ENCODE measurements at places on chromosomes 16 and 17.

DNA sequence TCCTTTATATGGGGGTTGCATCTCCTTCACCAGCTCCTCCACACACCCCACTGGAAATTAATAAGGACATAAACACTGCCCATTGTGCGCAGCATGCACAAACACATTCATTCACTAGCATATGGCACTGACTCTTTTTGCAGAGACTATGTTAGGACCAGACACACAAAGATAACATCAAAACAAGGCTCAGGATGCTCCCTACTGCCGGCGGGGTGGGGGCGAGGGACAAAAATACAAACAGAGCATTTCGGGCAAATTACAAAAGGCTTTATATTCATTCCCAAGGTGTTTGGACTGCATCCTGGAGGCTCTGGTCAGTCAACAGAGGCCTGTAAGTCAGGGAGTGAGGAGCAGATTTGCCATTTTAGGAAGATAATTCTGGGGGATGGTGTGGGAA, 299.7 kb downstream of the SLC39A11 start:
- no peak for DNase-seq

- DNase-seq = no peak
Measured at GRCh38 chr17:65170839-65171238, 33.7 kb downstream of the RGS9 start.

GRCh38 chr17:28667870-28668269, 5.9 kb downstream of the SUPT6H start:
- no peak for DNase-seq

DNA sequence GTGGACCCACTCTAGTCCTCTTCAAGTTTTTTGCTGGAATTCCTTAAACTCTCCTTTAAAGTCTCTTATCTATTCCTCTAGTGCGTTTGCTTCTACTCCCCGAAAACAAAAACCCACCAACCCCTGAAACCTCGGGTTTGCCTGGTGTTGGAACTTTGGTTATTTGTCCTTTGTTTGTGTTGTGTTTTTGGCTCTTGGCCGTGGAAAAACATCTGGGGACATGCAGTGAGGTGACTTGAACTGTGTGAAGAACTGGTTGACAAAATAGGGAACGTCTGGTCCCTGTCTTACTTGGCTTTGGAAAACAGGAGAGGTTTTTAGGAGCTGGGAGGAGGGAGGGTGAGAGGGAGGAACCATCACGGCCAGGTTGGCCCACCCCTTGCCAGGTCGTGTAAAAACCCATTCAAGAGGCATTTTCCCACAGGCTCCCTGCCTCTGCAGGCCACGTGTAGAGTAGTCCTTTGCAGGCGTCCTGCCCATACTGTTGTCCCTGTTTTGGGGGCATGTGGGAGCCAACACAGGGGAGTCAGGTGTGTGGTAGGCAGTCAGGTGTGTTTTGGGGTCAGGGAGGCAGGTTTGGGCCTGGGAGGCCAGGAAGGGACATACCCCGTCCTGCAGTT, 169.3 kb downstream of the RAB11FIP4 start:
- no peak for DNase-seq

DNA sequence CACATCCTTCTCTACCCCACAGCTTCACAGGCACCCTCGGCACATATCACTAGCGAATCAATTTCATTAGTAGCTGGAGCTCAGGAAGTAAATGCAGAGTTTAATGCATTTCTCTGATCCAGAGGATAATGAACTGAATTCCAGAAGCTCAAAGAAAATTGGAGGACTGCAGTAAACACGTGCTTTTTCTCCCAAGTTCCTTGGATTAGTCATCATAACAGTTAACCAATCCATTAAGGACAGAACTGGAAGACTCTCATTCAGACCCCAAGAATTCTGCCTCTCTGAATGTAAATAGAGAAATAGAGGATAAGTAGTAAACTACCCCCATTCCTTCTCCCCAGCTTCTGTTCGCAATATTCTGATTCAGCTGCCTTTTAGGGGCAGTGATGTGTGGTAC, 40.7 kb downstream of the DUSP14 start:
- DNase-seq = no peak

DNA sequence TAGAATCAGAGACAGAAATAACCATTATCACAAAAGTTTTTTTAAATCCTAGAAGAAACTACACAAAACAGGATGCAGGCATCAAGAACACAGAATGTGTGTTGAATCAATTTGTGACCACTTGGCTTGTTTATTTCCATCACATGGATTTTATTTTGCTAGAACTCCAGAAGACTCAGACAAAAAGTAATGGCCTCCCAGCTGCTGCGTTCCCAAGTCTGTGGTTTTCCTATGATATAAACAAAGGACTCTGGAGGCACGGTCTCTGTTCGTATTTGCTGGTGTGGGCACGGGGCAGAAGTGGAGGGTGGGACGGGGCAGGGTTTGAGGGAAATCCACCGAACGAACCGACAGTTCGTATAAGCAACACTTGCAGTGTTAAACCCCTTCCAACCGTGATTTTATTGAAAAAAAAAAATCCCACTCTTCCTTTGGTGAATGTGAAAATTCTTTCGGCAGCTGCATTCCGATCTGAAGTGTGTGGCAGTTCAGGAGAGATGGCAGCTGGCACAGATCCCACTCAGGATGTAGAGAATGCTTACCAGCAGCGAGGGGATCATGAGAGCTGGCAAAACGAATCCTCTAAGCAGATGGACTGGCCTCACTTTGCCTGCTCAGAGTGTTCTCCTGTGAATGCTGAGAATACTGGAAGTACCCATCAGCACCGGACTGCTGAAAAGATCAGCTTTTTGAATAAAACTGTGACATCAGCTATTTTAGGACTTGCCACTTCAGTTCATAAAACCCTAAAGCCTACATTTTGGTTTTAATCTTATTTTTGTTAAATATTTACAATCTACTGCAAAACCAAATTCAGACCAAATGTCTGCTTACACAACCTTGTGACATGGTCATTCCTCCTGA, 165.2 kb downstream of the VPS53 start:
- DNase-seq = no peak

DNA sequence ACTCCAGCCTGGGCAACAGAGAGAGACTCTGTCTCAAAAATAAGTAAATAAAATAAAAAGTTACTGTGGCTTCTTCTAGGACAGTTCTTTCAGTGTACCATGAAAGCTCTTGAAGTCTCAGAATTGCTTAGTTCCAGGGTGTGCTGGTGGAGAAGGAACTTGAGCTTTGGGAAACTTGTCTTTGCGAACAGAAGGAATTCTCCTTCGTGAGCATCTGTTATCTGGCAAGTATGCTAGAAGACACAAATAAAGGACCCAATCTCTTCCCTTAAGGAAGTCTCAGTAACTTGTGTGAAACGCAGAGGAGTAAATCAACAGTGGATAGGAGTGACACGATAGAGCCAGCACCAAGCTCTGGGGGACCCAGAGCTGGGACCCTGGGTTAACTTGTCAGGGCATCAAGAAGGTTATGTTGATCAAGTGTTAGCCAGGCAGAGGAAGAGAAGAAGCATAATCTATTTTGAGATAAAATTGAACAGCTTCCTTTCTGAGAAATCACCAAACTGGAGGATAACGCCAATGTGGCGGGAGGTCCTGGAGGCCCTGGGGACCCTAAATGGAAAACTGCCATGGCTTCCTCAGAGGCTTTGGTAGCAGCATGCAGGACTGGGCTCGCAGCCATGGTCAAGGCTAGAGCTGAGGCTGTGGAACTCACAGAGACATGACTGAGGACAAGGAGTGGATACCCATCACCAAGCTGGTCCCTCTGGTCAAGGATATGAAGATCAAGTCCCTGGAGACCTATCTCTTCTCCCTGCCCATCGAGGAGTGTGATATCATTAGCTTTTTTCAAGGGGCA, 72.1 kb upstream of the HAS3 start:
- no peak for DNase-seq

Data from nucleus accumbens (tissue), 56 donors.